OCI-LY7 (cell line): ENCODE measurements at places on chromosomes 1 and 21.
A peak's percentile ranks its signal among the peaks of the same experiment; 100 is the strongest.

DNA sequence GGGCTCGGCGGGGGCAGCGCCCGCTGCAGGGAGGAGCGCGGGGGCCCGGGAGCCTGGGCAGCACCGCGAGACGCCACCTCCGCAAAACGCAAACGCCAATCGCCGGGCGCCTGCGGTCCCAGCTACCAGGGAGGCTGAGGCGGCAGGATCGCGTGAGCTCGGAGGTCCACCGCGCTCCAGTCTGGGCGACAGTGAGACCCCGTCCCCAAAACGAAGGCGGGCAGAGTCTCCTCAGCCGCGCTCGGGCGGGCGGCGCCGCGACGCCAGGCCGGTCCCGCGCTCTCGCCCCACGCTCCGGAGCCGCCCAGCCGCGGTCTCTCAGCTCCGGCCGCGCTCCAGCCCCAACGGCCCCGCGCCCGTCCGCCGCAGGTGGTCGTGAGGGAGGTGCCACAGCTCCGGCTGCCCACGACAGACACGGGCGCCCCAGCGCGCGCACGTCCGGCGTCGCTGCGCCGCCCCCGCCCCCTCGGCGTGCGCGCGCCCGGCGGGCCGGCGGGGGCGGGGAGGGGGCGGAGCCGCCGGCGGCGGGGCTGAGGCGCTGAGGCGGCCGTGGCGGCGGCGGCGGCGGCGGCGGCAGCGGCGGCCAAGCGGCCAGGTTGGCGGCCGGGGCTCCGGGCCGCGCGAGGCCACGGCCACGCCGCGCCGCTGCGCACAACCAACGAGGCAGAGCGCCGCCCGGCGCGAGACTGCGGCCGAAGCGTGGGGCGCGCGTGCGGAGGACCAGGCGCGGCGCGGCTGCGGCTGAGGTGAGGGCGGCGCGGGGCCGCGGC is at the start of gene ADARB1:
ADARB1 (plus strand) TSS at position 533 of the 770 bp plus-strand sequence. CDS start 97,077 bp downstream, outside the sequence.
- DNase-seq = peak; percentile 85

GRCh38 chr1:87329526-87330056 is 911 bp downstream of the LMO4 start:
- no peak for DNase-seq

DNA sequence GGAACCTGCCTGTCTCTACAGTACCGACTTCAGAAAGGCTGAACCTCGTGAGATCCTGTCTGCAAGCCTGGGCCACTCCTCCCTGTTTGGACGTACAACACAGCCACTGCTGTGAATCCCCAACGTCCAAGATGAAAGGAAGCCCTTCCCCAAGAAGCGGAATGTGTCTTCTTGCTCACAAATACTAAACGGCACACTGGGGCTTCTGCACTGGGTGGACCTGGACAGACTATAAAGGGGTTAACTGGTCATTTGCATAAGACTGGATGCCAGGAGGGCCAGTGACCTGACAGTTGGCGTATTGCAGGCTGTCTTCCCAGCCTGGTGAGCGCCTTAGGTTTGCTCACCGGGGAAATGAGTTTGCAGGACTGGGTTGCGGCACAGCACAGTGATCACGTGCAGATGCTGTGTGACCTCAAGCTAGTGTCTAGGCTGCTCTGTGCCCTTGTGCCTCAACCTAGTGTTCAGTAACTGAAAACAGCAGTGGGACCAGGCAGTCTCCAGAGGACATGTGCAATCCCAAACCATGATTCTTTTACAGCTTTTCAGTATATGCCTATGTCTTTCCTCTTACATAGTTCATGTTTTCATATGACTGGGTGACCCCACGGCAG is 19.5 kb upstream of the AJAP1 start:
- no peak for DNase-seq

DNA sequence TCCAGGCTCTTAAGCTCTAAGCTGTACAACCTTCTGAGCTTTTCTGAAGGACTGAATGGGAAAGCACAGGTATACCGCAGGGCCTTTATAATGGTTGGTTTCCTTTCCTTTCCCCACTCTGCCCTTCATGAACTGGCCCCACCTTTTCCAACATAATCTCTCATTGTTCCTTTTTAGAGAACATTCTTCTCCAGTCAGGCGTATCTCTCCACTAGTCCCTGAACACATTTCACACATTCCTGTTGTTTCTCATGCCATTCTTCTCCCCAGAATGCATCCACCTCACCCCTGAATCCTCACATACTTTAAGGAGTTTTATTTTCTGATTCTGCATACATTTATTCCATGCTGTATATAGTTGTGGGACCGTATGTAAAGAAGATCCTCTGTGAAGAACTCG is 41.3 kb downstream of the PGM1 start:
- no peak for DNase-seq
